ENCODE measurements at places on chromosomes 12 and 14. TPM values are rescaled to one million over a fixed set of nuclear protein-coding genes. Genes with fewer than 3 reads are reported as not detected.

DNA sequence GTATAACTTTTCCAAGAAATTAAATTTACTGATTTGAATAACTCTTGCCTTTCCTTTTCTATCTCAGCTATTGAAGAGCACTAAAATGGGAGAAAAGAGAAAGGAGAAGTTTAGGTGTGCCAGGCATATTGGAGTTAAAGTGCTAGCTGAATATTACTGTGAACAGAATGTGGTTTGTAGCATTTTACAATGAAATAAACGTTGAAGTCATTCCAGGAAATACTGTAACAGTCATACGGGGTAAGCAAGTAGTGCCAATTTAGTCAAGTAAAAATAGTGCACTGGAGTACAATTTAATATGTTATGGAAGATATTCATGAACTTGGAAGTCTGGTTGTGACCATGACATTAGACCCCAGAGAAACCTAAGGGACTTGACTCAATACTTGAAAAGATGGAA, 62.1 kb downstream of the E2F7 start:
- no peaks in the 10 kb centered on the region for H3K27me3 ChIP-seq
- H3K36me3 ChIP-seq = no peaks in the 10 kb centered on the region
- H3K4me3 ChIP-seq = no peak overlapping the region
- no peak overlapping the region for H3K27ac ChIP-seq
- no peak for DNase-seq

- no peaks in the 10 kb centered on the region for H3K36me3 ChIP-seq
- peaks cover 8% of the 10 kb centered on the region for H3K27me3 ChIP-seq
- H3K4me3 ChIP-seq = no peak overlapping the region
These were observed 10.6 kb upstream of the TNFRSF1A start for GRCh38 chr12:6352193-6353173.

- no peak overlapping the region for H3K27ac ChIP-seq
- no peak for DNase-seq
- no peaks in the 10 kb centered on the region for H3K4me1 ChIP-seq
- no peaks in the 10 kb centered on the region for H3K27me3 ChIP-seq
- H3K36me3 ChIP-seq = no peaks in the 10 kb centered on the region
These were observed 249.2 kb downstream of the TTC6 start for GRCh38 chr14:37844614-37845013.

GRCh38 chr12:113850309-113851056, 115.6 kb downstream of the RBM19 start:
- H3K36me3 ChIP-seq = peaks cover 11% of the 10 kb centered on the region
- DNase-seq = no peak
- no peak overlapping the region for H3K27ac ChIP-seq
- H3K27me3 ChIP-seq = no peaks in the 10 kb centered on the region

DNA sequence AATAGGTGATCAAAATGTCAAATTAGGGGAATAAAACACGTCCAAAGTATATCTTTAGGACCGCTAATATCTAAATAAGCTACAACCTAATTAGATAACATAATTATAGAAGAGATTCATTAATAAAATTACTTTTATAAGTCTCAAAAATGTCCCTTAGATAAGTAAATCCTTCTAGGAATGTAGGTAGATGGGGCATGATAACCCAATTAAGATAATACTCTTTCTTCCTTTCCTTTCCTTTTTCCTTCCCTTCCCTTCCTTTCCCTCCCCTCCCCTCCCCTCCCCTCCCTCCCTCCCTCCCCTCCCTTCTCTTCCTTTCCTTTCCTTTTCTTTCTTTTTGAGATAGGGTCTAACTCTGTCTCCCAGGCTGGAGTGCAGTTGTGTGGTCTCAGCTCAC, 11.0 kb upstream of the SLC2A3 start:
- no peak overlapping the region for H3K4me3 ChIP-seq
- DNase-seq = no peak
- no peak overlapping the region for H3K27ac ChIP-seq
- no peaks in the 10 kb centered on the region for H3K36me3 ChIP-seq

DNA sequence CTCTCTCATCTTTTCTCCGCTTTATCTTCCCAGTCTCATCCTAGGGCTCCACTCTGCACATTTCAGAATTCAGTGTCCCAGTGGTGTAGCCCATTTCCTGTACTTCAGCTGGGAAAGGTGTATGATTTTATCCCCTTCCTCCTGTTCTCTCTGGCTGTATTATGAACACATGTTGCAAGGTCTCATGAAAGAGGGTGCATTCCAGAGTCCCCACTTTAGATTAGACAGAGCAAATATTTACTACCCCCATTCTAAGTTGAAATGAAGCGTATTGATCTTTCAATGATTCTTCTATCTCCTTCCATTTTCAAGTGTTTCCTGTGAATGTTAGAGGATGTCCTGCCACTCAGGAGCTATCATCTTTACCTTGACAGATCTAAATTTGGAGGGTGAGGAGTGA, 123.2 kb downstream of the WIF1 start:
- no peak overlapping the region for H3K27ac ChIP-seq
- H3K4me3 ChIP-seq = no peak overlapping the region
- H3K27me3 ChIP-seq = no peaks in the 10 kb centered on the region
- no peak for DNase-seq

DNA sequence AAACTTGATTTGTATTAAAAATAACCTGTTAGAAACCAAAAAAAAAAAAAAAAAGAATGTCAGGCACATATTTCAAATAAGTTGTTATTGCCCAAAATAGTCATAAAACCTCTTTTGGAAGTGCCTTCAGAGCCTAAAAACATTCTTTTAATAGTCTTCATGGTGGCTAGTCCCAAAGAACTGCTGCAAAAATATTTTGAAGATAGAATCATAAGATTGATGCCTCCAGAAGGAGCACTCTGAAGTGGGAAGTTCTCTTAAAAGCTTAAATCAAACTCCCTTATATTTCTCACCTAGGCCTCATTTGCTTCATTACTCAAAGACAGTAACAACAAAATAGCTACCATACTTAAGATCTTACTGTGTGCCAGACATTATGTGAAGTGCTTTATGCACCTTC, 27.2 kb upstream of the NT5DC3 start:
- no peak for DNase-seq
- no peak overlapping the region for H3K27ac ChIP-seq
- H3K4me3 ChIP-seq = no peak overlapping the region
- no peaks in the 10 kb centered on the region for H3K4me1 ChIP-seq
- H3K27me3 ChIP-seq = no peaks in the 10 kb centered on the region
- H3K36me3 ChIP-seq = no peaks in the 10 kb centered on the region

DNA sequence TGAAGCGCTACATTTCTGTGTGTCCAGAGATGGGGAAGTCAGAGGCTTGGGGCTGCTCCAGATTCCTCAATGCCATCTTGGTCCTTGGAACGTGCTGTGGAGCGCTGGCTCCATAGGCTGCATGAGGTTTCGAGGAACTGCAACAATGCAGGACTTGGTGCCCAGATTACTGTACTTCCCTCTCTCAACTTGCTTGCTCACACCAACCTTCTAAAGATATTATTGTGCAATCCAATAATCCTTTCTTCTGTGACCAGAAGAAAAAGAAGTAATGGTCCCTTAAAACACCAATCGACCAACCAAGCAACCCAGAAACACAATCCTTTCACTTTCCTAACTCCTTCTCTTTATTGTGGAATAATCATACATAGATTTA, 3.7 kb downstream of the PRICKLE1 start:
- H3K4me1 ChIP-seq = peaks cover 14% of the 10 kb centered on the region
- H3K27me3 ChIP-seq = peaks cover 5% of the 10 kb centered on the region
- H3K27ac ChIP-seq = no peak overlapping the region
- no peak for DNase-seq
- H3K4me3 ChIP-seq = no peak overlapping the region
- no peaks in the 10 kb centered on the region for H3K36me3 ChIP-seq

- no peaks in the 10 kb centered on the region for H3K4me1 ChIP-seq
- H3K4me3 ChIP-seq = no peak overlapping the region
- H3K27me3 ChIP-seq = peaks cover 21% of the 10 kb centered on the region
- no peaks in the 10 kb centered on the region for H3K36me3 ChIP-seq
These were observed 43.2 kb downstream of the CALM1 start for GRCh38 chr14:90440021-90440451.

DNA sequence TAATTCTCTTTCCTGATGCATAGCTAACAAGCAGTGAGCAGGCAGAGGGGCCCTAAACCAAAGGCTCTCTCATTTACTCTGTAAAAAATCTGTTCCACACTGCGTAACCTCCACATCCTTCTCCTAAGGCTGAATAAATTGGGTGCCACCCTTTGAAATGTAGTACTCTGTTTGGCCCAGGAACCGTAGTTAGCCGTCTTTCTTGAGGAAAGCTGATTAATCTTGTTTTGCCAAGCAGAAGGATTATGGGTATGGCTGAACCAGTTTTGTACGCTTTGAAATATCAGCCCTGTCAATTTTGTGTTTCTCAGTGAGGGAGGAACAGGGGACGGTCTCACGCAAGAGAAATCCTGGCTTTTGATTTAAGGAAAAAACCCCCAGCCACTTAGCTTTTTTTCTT, 19.7 kb downstream of the EML1 start:
- no peak overlapping the region for H3K27ac ChIP-seq
- H3K4me1 ChIP-seq = no peaks in the 10 kb centered on the region
- no peaks in the 10 kb centered on the region for H3K36me3 ChIP-seq
- no peak overlapping the region for H3K4me3 ChIP-seq
- peaks cover 27% of the 10 kb centered on the region for H3K27me3 ChIP-seq

- H3K36me3 ChIP-seq = peaks cover 41% of the 10 kb centered on the region
- no peak for DNase-seq
- peaks cover 6% of the 10 kb centered on the region for H3K4me1 ChIP-seq
- H3K4me3 ChIP-seq = no peak overlapping the region
- H3K27ac ChIP-seq = no peak overlapping the region
These were observed 67.0 kb downstream of the ANKRD9 start for GRCh38 chr14:102442241-102443211.

DNA sequence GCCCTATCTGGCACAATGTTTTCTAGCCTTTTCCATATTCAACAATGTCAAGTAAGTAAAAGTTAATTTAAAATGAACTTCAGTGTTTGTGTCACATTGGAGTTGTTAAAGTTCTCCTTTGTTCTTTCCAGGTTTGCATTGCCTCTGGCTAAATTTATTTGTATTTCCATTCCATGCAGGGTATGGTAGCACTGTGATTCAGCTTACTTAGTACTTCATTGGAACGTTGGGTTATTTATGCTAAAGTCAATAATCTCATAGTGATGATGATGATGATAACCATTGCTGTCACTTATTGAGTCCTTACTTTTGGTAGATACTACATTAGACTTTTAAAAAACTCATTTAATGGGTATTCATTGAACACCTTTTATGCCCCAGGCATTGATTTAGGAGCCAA, 286.9 kb downstream of the RAD51B start:
- DNase-seq = no peak
- H3K4me1 ChIP-seq = no peaks in the 10 kb centered on the region
- H3K27ac ChIP-seq = no peak overlapping the region
- H3K27me3 ChIP-seq = no peaks in the 10 kb centered on the region

- H3K27me3 ChIP-seq = no peaks in the 10 kb centered on the region
- H3K27ac ChIP-seq = no peak overlapping the region
- H3K36me3 ChIP-seq = peaks cover 3% of the 10 kb centered on the region
- no peaks in the 10 kb centered on the region for H3K4me1 ChIP-seq
- no peak overlapping the region for H3K4me3 ChIP-seq
These were observed 65.6 kb downstream of the AMN start for GRCh38 chr14:102988054-102988453.

DNA sequence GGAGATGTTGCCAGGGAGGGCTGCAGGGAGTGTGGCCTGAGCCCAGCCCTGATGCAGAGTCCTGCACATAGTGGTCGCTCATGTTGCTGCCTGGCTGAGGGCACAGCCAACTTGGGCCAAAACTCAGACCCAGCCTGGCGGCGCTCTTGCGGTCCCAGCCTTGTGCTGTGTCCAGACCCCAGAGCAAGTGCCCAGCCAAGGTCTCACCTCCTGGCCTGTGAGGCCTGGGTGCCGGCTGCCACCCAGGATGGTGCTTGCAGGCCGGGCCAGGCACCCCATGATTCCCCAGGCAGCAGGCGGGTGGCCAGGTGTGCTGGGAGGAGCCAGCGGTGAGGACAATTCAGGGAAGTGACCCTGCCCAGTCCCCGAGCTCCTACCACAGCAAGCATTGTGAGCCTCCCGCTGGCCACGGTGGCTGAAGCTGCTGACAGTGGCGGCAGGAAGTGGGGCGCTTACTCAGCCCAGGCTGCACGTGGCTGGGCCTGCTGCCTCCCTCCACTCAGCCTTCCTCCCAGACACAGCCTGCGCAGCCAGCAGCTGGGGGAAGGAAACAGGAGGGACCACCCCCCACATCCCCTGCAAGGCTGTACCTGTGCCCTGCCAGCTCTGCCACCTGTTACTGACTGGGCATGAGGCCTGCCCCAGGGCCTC, 17.7 kb upstream of the PGF start:
- no peaks in the 10 kb centered on the region for H3K36me3 ChIP-seq
- peaks cover 5% of the 10 kb centered on the region for H3K27me3 ChIP-seq
- DNase-seq = no peak
- H3K4me1 ChIP-seq = peaks cover 6% of the 10 kb centered on the region

DNA sequence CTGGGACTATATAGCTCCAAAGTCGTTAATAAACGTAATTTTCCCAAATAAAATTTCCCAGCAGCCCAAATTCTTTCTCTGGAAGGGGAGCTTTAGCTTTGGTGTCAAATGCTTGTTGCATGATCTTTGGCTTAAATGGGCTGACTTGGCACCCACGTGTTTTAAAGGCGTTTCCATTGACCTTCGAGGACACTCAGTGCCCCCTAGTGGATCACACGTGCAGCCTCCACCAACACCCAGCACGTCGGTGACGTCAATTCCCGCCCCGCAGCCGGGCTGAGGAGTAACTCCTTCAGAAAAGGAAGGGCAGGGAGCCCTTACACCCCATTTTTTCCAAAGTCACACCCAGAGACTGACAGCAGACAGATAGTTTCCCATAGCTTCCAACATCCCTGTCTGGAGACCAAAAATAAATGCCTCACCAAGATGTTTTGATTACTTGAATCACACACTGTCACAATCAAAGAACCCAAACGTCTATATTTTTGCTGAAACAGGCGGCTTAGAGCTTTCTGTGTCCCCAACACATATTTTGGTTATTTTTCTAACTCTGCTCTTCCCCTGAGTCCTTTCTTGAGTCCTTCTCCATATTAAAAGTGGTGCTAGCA, 707.9 kb downstream of the AACS start:
- DNase-seq = no peak
- no peaks in the 10 kb centered on the region for H3K4me1 ChIP-seq
- H3K27ac ChIP-seq = no peak overlapping the region
- no peaks in the 10 kb centered on the region for H3K36me3 ChIP-seq

- H3K36me3 ChIP-seq = no peaks in the 10 kb centered on the region
- H3K27me3 ChIP-seq = no peaks in the 10 kb centered on the region
- DNase-seq = no peak
- H3K27ac ChIP-seq = no peak overlapping the region
- no peaks in the 10 kb centered on the region for H3K4me1 ChIP-seq
These were observed 220.7 kb downstream of the PPM1H start for GRCh38 chr12:62714181-62714773.

GRCh38 chr14:35146711-35147149, 24.4 kb downstream of the PRORP start:
- no peaks in the 10 kb centered on the region for H3K27me3 ChIP-seq
- no peak overlapping the region for H3K4me3 ChIP-seq
- no peak for DNase-seq

Gene ADGRD1
- 1.1 TPM for total RNA-seq

Gene SPRING1
- 30.9 TPM for total RNA-seq

Gene TMEM19
- 14.1 TPM for total RNA-seq

Gene CCDC38
- 0.14 TPM for total RNA-seq

Gene GNB3
- 4.1 TPM for total RNA-seq

Gene C3AR1
- total RNA-seq = 4.5 TPM

Gene PTPRQ
- not detected for total RNA-seq
